ENCODE measurements at places on chromosomes 5 and 9.

DNA sequence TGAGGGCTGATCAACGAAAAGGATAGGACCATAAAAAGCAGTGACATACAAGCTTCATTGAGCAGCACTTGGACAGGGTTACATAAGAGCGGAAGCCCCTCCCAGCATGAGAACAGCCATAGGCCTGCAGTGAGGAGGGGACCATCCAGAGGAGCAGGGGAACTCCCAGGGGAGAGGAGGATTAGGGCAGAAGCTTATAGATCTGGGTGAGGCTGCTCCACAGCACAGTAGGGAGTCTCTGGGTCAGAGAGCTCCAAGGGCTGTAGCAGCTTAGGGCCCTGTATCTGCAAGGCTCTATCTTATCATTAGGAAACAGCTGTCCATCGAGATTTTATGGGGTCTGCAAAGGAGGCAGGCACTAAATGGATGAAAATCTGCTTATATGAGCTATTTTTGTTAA is 186.6 kb downstream of the DOCK8 start:
- no peak for DNase-seq

- no peak for DNase-seq
Measured at GRCh38 chr9:123089040-123089439, 55.6 kb downstream of the GPR21 start.

DNA sequence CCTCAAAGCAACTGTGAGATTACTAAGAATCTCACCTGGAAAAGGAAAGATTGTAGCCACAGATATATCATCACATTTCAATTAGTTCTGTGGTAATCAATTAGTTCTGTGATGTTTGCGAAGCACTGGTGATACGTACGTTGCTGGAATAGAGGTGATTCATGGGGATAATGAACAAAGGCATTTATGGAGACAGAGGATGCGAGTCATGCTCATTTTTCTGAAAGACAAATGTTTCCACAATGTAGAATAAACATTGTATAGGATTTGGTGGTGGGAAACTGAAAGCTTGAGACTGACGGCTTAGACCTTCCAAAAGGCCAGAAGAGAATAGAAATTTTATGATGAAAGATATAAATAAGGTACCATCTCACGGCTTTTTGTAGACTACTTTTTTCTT is 507.3 kb upstream of the TYRP1 start:
- DNase-seq: no peak

GRCh38 chr5:125346316-125346715 is 599.9 kb upstream of the ZNF608 start:
- no peak for DNase-seq

GRCh38 chr9:36566813-36567221 is 5.9 kb upstream of the MELK start:
- DNase-seq: no peak

DNA sequence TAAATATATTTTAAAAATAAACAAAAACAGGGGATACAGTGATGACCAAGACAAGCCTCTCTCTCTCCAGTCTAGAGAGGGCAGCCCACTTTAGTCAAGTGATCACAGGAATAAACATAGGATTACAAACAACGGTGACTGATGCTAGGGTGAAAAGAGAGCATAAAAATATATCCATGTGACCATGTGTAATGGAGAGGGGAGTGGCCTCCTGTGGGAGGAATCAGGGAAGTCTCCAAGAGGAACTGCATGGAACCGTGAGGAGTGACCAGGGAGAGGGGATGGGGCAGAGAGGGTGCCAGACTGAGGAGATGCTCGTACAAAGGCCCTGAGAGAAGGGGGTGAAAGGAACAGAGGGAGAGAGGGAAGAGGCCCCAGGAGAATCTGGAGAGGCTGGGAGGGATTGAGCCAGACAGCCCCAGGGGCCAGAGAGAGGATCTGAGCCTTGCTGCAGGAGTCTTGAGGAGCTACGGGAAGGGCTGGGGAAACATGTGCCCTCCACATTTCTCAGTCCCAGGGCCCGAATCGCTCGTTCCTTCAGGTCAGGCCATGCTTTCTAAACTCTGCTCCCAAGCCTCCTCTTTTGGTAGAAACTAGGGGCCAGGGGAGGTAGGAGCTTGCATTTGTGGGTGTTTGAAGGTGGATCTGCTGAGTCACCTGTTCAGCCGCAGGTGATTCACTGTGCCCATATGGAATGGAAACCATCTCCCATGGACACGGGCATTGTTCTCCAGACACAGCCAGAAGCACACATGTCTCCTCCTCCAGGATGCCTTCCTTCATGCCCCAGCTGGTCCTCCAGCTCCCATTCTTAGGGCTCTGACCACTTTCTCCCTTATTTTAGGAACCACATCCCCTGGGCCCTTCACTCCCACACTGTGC is 63.8 kb downstream of the PAX5 start:
- DNase-seq: no peak

DNA sequence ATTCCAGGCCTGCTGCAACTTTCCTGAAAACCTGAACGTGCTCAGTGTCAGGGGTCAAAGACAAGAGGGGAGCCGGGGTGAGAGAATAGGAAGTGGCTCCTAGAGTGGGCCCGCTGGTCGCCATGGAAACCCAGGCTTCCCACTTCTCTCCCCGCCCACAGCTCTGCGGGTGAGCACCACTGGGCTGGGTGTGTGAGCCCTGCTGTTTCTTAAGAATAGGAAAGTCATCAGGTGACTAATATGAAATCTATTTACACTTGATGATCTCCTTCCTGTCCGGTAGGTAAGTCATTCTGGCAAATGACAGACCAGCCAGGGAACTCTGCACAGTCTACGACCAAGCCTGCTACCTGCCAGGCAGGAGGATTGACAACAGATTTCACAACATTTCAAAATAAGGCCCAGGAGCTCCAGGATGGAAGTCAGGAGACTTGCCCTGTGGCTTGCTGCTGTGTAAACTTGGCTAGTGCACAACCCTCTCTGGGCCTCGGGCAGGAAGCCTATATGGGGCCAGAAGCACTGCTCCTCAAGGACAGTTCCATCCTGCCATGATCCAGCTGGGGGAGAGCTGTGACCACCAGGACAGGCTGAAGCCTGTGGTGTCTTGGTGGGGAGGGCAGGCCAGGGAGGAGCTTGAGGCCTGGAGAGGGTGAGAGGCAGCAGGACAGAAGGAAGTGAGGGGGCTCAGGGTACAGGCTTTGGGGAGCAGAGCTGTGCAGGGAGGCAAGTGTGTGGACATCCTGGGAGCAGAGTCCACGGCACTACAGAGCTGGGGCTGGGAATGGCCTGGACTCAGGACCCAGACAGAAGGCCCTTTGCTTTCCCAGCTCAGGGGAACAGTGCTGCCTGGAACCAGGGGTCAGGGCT is 60.6 kb downstream of the SHB start:
- DNase-seq: no peak

GRCh38 chr5:102737161-102737560 is 17.9 kb upstream of the PAM start:
- no peak for DNase-seq

DNA sequence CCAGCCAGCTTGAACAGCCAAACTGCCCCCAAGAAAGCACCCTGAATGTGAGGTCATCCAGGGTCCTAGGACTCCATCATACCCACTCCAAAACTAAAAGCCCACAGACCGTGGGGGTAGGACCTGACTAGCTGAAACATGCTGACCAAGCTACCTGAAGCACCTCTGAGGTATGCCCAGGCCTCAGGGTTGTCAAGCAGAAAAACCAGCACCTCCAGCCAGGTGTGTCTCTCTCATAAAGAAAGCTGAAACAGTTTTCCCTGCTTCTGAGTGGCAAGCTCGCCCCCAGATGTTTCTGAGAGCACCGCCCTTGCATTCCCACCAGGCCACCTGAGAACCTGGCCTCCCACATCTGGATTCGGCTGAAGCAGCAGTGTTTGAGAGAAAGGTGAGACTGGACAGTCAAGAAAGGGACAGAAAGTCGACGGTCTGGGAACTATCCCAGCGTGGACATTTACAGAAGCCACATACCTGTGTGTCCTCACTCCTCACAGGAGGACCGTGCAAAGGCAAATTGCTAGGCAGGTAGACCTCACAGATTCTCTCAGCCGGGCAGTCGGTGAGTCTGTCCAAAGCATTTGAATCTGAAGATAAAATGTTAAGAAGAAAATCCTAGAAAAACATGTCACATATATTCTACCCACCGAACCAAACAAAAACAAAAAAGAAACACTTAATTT is 155.6 kb upstream of the RASEF start:
- DNase-seq: no peak

- no peak for DNase-seq
Measured at GRCh38 chr9:99986642-99987041, 80.2 kb downstream of the STX17 start.

- no peak for DNase-seq
Measured at GRCh38 chr9:138009803-138010690, 132.5 kb downstream of the CACNA1B start.

DNA sequence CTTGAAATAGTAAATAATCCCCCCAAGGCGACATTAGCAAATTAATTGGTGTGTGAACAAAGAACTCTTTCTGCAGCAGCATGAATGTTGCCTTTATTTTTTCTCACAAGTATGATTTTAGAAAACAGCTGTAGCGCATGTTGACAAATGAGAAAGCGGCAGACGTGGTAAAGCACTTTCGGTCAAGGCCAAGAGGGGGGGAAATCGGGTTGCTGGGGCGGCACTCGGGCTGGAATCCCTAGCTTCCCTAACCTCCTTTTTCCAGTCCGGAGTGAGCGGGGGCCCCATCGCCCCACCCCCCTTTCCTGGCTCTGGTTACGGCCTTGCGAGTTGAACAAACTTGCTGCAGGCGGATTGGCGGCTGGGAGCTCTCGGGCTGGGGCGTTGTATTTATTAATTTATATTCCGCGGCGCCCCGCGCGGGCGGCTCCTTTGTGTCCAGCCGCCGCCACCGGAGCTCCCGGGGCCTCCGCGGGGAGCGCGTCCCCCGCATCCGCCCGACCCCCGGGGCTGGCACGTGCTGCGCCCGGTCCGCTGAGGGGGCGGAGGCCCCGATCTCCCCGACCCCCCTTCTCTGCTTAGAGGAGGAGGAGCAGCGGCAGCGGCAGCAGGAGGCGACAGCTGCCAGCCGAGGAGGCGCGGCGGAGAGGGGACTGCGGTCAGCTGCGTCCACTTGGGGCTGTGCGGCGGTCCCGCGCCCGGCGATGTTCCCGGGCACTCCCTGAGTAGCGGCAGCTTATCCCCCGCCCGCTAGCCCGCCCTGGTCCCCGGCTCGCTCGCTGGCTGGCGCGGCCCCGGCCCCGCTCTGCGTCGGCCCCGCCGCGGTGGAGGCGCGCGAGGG is at the start of gene RHOBTB3:
TSS of gene RHOBTB3 (plus strand) at position 607 of the 841 bp plus-strand sequence. CDS start 347 bp downstream, outside the sequence.
- peak; percentile 48 for DNase-seq

- DNase-seq: no peak
Measured at GRCh38 chr9:137317718-137318511, 15.8 kb upstream of the NRARP start.

GRCh38 chr9:92759446-92759845 is 5.2 kb downstream of the BICD2 start:
- DNase-seq: no peak

DNA sequence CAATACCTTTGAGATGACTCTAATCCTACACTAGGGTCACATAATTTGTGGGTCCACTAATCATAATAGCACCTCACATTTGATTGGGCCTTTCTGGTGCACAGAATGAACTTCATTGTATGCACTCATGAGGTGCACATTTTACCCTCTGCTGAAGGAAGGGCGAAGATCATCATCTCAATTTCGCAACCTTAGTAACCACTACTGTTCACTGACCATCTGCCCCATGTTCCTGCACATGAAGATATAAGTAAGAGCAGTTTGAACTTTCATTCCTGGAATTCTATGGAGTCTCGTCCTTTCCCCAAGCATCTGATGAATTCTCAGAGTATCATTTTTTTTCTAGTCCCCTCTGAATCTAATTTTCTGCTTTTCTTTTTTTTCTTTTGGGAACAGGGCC is 21.2 kb downstream of the GAS1 start:
- no peak for DNase-seq

DNA sequence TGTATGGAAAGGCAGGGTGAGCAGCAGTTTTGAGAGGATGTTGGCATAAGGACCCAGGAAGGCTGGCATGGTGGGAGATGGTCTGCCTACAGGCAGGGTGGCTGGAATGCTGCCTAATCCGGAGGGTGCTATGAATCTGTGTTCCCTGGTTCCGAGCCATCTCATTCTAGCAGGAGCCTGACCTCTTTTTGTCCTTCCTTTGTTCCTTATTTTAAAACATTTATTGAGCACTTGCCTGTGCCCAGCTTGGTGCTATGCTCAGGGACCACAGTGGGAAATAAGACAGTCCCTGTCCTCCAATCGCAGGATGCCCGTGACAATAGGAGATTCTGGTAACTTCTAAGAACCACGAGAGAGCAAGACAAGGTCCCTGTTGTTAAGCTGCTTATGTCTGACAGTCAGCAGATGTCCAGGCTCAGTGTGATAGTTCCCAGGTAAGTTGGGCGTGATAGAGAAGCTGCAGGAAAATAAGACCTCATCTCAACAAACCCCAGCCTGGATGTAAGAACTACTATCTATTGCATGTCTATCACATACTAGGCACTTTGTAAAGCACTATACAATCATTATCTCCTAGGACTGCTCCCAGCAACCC is 9.1 kb upstream of the ZBTB34 start:
- no peak for DNase-seq

DNA sequence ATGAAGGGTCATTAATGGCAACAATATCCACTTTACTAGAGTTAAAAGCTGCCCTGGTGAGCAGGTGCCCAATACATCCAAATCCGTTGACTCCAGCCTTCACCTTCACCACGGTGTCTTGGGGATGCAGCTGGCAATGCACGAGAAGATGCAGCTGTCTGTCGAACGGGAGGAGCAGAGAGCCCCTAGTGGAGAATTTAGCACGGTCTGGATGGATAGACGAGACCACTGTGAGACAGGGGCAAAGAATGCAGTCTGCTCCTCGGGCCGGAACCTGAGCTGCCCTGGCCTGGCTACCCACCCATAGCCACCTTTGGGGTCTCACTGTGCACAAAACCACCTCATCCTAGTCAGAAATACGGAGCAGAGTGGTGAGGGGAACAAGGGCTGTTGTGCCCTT is 35.1 kb downstream of the ADRA1B start:
- DNase-seq: no peak

DNA sequence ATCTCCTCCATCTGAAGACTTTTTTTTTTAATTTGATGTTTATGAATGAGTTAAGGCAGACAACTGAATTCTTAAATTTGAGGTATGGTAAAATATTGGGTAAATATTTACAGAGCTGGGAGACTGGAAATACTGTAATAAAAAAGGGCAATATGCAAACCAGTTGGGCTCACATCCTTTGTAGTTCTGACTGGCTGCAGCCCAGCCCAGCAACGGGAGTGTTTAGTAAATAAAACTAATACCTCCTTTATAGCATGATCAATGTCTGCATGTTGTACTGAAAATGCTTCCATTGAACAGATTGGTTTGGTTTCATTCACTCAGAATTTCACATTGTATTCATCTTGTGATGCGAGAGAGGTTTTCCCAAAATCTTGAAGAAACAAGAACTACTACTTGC is 365.0 kb downstream of the DMRT2 start:
- no peak for DNase-seq

GRCh38 chr9:100756217-100756616 is 178.3 kb downstream of the CAVIN4 start:
- DNase-seq: no peak

GRCh38 chr9:13552606-13553215 is 273.2 kb upstream of the MPDZ start:
- no peak for DNase-seq

- no peak for DNase-seq
Measured at GRCh38 chr9:110443866-110444220, 106.2 kb upstream of the TXNDC8 start.

- no peak for DNase-seq
Measured at GRCh38 chr9:137437691-137438590, 3.2 kb downstream of the ENTPD8 start.

GRCh38 chr9:106718936-106719335 is 144.0 kb upstream of the ZNF462 start:
- DNase-seq: no peak
